HS-27A (cell line): ENCODE measurements at places on chromosomes 2 and 18.

GRCh38 chr2:46384457-46384815, 87.2 kb downstream of the EPAS1 start:
- DNase-seq, result no peak

- no peak for DNase-seq
Observed at GRCh38 chr2:174334781-174335251, at the start of gene SP9. Gene SP9 (plus strand): TSS chr2:174334954. CDS start chr2:174335093, 139 bp downstream.

DNA sequence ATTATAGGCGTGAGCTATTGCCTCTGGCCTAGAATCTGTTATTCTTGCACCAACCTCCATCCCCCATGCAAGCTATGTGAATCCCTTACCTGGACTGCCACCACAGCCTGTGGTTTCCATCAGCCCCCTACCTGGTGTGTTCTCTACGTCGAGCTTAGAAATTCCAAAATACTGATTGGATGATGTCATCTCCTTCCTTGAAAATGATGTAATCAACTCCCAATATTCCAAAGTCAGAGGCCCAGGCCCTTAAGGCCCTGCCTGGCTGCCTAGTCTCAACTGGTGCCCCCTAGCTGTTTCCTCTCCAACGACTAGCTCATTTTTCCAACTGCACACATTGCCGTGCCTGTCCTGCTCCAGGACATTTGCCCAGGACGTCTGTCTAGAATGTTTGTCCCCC, 41.3 kb upstream of the GBX2 start:
- DNase-seq, result no peak

DNA sequence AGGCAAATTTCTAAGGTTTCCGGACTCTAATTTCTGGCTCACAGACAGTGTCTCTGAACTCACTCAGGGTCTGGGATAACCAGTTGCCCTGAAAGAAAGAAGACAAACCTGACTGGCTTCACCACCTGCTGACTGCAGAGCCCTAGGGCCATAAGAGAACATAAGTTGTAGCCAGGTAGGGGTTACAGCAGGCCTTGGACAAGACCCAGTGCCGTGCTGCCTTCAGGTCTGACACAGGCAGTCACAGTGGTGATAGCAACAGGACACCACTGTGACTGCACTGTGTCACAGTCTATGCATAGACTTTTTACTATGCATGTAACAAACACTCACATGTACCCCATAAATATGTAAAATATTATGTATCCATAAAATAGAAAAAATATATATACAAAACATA, 508.5 kb downstream of the PID1 start:
- DNase-seq, result no peak

- no peak for DNase-seq
Observed at GRCh38 chr18:80037869-80038630, 3.8 kb downstream of the RBFA start.

DNA sequence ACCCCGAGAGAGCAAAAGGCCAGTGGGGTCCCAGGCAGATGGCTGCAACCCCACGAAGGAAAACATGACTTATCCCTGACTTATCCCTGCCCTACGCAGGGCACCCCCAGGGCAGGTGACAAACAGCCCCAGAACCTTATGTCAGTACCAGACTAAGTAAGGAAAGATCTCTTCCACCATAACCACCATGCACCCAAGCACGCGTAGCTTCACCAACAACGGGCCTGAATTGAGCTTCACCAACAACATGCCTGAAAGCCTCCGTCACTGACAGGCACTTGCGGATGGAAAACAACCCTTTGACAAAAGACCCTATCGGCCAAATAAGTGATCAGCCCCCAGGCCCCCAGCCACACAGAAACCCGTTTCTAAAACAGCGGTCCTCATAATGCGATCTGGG, 34.1 kb downstream of the HDAC4 start:
- DNase-seq, result no peak

DNA sequence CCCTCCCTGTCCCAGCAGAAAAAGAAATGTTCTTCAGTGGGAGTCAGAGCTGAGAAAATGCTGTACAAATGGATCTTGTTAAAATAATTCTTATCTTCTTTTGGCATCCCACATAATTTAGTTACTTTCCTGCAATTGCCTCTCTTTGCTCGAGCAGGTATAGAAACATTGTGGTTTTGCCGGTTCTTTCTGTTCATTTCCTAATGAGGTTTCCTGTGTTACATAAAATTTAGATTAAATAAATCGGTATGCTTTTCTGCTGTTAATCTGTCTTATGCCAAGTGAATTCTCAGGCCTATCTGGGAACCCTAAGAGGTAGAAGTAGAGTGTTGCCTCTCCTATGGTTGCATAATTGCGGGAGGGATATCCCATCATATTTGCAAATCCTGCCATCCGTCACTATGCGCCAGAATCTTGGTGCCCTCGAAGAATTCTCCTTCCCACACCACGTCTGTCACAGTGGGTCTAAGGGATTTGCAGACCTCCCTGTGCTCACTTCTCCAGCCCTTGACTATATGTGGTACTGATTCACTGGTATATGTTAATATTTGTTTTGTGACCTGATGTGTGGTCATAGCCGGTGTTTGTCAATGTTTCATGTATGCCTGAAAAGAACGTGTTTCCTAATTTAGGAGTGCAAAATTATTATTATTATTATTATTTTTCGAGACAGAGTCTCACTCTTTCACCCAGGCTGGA, 12.2 kb upstream of the HDAC4 start:
- no peak for DNase-seq

- no peak for DNase-seq
Observed at GRCh38 chr2:74149570-74150319, 2.0 kb upstream of the BOLA3 start.

GRCh38 chr2:191245869-191246531, 796 bp downstream of the MYO1B start:
- DNase-seq, result no peak

DNA sequence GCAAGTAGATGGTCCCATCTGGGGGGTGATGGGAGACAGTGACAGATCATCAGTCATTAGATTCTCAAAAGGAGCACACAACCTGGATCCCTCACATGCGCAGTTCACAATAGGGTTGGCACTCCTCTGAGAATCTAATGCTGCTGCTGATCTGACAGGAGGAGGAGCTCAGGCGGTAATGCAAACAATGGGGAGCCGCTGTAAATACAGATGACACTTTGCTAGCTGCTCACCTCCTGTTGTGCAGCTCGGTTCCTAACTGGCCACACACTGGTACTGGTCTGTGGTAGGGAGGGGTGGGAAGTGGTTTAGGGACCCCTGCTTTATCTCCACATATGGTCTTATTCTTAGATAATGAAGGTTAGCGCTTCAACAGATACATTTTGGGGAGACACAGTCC, 506.6 kb downstream of the PLCL1 start:
- no peak for DNase-seq

GRCh38 chr2:46198164-46198883, 98.9 kb upstream of the EPAS1 start:
- no peak for DNase-seq

DNA sequence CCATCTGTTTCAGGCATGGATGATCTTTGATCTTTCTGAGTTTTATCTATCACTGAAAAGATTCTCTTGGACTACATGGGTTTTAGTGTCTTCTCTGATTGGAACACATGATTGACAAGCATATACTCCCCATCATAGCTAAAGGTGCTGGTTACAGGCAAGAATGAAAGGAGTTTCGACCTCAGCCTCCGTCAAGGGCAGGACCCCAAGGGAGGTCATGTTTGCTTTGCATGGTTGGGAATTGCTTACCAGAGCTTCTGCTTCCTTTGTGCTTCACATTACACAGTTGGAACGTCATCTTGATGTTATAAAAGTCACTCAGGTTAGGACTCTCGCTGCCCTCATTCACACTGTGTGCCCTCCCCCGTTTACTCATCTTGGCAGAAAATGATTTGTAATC, 287.7 kb downstream of the PIK3C3 start:
- DNase-seq, result no peak

DNA sequence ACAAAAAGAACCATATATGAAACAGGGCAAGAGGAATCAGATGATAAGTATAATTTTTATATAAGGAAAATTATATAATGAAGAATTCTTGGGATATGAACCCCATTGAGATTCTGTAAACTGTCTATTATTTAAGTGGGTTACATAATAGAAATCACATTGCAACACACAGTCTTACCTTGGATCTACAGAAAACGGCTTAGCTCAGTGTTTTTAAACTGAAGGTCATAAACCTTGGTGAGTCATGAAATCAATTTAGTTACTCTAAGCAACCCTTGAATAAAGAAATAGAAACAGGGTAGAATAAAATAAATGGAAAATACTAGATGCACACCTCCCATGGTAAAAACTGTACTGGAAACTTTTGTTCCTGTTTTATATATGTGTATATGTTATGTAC, 50.7 kb downstream of the METTL8 start:
- no peak for DNase-seq

GRCh38 chr18:49119401-49119800, 168.6 kb upstream of the SMAD7 start:
- no peak for DNase-seq

DNA sequence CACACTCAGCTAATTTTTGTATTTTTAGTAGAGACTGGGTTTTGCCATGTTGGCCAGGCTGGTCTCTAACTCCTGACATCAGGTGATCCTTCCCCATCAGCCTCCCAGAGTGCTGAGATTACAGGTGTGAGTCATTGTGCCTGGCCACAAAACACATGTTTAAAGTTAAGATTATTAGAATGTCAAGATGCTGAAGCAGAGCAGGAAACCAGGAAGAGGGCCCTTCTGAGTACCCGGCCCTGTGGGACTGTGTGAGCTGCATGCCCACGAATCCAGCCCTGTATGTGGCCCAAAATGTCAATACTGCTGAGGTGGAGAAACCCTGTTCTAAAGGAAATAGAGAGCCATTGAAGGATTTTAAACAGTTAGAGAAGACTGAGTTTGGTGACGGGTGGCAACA, 31.0 kb upstream of the REV1 start:
- no peak for DNase-seq

DNA sequence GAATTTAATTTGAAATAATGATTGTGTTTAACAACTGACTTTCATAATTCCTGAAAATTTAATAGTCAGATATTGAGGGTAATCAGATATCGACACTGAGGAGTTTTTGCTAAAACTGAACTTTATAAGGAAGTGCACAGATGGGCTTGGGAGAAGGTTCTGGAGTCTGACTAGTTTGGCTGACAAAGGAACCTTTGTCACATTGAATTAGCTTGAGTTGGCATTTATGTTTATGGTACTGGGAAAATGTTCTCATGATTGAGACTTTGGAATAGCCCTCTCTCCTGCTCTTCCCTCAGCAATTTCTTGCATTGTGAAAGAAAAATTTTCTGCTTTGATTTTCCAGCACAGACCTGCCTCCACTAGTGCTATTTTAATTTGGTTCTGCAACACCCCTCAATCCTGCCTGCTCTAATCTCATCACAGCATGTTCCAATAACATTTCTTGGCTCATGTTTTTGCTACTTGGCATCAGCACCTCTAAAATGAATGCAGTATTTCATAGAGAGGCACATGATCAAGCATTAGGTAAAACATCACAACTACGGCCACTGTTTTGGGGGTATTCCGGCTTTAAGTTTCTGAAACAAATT, 133.9 kb upstream of the FSHR start:
- no peak for DNase-seq

DNA sequence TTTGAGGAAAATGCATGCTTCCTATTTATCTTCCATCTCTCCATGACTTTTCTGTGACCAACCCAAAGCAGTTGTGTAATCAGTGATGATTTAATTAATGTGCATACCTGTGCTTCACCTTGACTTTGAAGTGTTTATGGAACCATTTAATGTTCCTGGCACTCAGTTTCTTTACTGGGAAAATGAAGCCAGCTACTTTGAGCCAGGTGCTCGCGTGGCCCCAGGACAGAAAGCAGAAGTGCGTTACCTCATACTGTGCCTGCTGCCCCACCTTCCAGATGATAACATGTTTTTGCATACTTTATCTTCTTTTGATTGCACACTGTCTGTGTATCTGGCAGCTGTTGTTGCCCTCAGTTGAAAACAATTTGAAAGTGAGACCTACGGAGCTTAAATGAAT, 61.3 kb downstream of the PMAIP1 start:
- no peak for DNase-seq

GRCh38 chr18:22484471-22484870, 66.8 kb upstream of the CTAGE1 start:
- no peak for DNase-seq

DNA sequence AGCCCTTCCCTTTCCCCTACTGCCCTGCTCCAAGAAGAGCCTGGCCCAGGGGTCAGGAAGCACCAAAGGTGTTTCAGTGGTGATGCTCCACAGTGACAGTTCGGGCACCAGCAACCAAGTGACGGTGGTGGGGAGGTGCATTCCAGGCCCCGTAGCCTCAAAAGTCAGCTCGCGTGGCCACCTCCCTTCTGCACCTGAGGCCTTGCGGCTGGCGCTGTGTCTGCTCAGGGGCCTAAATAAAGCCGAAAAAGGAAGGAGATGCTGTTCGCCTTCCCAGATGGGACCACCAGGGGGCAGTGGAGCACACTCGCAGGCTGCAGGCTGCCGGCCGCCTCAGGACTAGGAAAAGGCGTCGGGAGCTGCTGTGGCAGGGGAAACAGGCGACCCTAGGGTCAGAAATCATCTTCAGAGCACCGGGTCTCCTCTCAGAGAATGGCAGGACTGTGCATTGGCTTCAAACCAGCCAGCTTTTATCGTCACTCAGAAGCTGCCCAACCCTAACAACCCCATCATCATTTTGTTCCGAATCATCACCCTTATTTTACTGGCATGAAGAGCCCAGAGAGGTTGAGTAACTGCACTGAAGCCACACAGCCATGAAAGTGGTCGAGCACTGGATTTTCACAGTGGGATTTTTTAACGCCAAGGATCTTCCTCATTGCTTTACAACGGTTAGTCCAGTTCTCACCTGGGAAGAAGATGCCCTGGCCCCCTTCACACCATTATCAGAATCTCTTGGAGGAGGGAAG, 213.0 kb upstream of the CELF4 start:
- DNase-seq, result no peak

DNA sequence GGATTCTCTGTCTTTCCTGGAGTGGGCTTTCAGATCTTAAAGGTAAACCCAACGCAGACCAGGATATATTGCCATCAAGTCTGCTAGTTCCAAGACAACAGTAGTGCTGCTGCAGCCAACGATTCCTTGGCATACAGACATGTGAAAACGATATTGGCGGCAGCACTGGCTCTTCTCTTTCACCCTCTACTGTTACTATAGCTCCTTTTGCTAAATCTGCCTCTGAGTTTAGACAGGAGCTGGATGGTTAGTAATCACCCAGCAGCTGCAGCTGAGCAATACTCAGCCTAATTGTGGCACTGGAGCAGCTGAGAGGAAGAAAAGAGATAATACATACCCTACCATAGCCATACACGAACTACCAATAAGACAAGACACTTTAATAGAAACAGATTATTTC, 4.0 kb downstream of the YES1 start:
- DNase-seq, result no peak

DNA sequence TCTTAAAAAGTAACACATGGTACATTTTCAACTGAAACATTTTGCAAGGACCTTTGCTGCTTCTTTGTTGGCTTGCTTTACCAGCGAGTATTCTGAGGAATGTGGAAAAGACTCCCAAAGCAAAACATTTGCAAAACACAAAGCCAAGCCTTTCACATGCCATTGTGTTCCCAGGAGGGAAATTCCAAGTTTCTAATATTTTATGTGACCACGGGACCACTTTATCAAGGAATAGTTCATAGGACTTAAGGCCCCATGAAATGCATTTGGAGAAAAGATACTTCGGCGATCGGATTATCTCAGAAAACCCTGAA, 26.2 kb downstream of the CYP27C1 start:
- no peak for DNase-seq
